ENCODE measurements at places on chromosomes 7 and 10.

DNA sequence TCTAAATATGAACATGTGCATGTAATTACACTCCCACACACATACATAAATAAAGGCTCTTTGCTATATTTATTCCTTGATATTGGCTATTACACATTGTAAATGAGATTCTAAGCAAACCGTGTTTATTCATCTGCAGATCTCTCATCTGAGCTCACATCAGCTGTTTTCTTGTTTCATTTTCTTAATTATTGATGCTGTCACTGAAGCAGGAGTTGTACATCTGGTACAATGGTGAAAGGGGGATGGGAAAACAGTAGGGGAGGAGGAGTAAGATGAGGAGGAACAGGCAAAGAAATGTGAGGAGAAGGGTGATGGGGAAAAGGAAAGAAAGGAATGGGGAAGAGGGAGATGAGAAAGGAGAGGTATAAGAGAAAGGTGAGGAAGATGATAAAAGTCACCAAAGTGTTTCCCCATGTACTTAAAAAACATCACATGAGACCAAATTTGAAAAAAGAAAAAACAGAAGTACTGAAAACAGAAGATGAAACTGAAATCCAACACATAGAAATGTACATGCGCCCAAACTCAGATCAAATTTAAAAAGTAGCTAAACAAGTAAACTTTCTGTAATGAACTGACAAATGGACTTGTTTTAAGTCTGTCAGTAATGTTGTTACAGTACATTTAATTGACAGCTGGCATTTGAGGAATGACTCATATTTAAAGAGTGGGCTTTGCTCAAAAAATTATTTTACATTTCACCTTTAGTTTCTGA, 472.2 kb downstream of the ARL4A start:
- no peak for DNase-seq

DNA sequence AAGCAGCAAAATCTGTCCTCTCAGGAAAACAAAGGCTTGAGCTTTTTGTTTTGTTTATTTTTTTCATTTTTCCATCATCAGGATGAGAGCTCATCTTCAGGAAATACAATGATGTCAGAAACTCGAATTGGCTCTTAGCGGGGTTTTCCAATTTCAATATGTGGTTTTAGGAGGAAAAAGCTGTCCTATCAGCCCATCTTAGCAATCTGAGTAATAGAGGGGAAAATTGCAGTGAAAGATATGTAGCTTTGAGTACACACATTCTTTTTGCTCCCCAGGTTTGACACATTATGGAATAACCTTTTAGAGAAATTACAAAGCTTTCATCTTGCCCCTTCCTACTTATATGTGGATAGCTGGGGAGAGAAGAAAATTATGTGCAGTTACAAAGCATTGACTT, 113.6 kb upstream of the MYO3A start:
- DNase-seq: no peak

DNA sequence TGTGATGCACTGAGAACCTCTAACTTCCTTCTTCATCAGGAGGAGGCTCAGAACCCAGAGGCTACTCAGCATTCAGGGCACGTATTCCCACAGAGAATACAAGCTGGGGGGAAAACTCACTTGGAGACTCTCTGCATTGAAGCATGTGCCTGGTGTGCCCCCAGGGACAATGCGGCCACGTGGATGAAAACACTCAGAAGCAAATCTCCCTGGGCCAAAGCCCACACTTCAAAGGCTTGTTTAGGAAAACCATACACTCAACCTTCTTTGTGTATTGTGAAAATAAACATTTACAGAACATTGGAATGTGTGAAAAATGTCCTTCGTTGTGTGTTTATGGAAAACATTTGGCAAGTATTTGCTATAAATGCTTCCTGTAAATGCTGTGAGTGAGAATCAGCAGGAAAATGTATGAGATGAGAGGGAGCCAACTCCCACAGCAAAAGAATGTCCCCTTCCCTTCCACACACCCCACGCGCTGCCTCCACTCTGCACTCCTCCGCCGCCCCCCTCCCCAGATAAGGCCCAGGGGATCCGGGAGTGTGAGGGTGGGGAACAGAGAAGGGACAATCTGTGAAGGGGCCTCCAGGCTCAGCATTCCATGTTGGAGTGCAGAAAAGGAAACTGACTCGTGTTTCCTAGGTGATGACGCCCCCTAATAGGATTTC, 339.5 kb downstream of the ELMO1 start:
- DNase-seq: no peak

DNA sequence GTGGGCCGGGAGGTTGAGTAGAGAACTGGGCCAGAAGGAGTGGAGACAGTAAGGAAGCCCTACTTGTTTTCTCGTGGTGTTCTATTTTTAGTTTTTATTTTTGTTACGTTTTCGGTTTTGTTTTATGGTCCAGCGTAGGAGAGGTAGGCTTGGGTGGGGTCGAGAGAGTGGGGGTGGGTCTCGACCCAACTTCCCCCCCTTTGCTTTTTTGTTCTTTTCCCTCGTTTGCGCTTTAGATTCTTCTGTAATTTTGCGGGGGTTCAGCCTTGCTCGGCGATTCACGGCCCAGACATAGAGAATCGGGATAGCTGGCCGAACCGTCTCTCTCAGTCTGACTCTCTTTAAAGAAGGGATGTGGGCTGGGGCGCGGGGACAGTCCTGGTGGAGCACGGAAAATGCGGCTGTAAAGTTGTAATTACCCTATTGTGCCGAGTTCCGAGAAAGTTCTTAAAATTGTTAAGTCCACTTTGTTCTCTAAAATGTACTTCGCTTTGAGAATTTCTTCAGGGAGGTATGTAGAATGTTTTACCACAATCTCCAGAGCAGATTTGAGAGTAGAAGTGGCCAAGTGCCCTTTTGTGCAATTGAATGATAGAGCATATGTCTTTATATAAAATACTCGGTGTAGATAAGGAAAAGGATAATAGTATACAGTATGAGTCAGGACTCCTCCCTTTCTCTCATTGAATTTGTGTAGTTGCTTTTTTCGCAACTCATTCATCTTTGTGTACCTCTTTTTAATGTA, 816 bp downstream of the DMTF1 start:
- DNase-seq: peak; percentile 67

DNA sequence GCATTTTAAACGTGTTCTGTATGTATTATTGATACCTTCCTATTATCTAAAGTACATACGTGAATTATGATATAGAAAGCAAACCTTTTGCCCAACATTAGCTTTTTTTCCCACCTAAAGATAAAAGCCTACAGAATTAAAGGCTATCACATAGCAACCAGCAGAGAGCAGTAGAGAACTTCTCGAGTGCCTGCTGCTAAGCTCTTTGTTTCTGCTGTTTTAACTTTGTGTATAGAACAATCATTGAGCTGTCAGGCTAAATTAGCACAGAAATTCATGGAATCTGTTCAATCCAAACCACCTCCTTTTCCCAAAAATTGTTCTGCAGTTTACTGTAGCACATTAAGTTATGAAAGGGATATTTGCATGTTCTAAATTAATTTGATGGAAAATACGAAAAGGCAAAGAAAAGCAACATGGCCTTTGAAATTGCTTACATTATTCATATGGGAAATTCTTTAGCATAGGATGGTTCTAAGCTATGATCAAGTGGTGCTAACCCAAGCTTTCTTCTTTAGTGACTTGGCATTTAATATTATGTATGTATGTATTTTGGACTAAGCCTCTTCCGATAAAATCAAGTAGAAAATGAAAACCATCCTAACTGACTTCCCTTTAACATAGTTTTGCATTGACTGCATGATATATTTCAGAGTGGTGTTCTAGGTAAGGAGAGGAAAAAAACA, 1288.5 kb downstream of the GATA3 start:
- DNase-seq: peak; percentile 14

GRCh38 chr7:39099146-39099545, 121.4 kb downstream of the POU6F2 start:
- no peak for DNase-seq

GRCh38 chr10:35369049-35369611, 32.8 kb downstream of the CCNY start:
- no peak for DNase-seq

Measured in erythroblast (primary cell).